Renal cortical epithelial cell (primary cell): ENCODE measurements at places on chromosomes 3 and 15. TPM values are rescaled to one million over a fixed set of nuclear protein-coding genes. Genes with fewer than 3 reads are reported as not detected.

Gene FES
- 3.3 and 7.1 TPM in 2 replicates for total RNA-seq

Gene C3orf52
- 33.1 and 68.9 TPM in 2 replicates for total RNA-seq

Gene SPINK8
- total RNA-seq = not detected in 2 replicates

Gene CADM2
- total RNA-seq = under 0.01 TPM in 1 of 2 replicates, not detected in the other

Gene IL5RA
- total RNA-seq = not detected in 2 replicates

Gene TSC22D2
- total RNA-seq = 10.6 and 28.4 TPM in 2 replicates

Gene GPR160
- total RNA-seq = 28.6 and 50.5 TPM in 2 replicates

Gene ITGA11
- under 0.01 and 9.2 TPM in 2 replicates for total RNA-seq

Gene ROPN1B
- not detected in 2 replicates for total RNA-seq

Gene MKRN3
- total RNA-seq = 0.25 TPM in 1 of 2 replicates, not detected in the other

Gene GOLGA6L9
- total RNA-seq = 0.69 and 4.6 TPM in 2 replicates

Gene PLA2G4D
- total RNA-seq = not detected in 2 replicates

Gene B2M
- 2,364 and 3,472 TPM in 2 replicates for total RNA-seq

Gene TIGIT
- not detected in 2 replicates for total RNA-seq

Gene ACSBG1
- total RNA-seq = 0.20 TPM in 1 of 2 replicates, not detected in the other

Gene SKOR1
- 0.10 TPM in 1 of 2 replicates, not detected in the other for total RNA-seq

Gene C3orf33
- total RNA-seq = 5.4 and 6.0 TPM in 2 replicates

Gene PLSCR5
- not detected in 2 replicates for total RNA-seq

Gene ZNF609
- total RNA-seq = 12.0 and 35.6 TPM in 2 replicates

Gene C3orf22
- not detected in 2 replicates for total RNA-seq

Gene SNURF
- total RNA-seq = 8.0 and 14.7 TPM in 2 replicates

Gene TMEM207
- not detected in 2 replicates for total RNA-seq

Gene CCR9
- total RNA-seq = 0.35 TPM in 1 of 2 replicates, not detected in the other

Gene MASP1
- total RNA-seq = 0.52 and 3.5 TPM in 2 replicates

Gene GOLGA8J
- total RNA-seq = 0.10 TPM in 1 of 2 replicates, not detected in the other

Gene CDV3
- 314 and 534 TPM in 2 replicates for total RNA-seq

Gene IVD
- 37.5 and 68.8 TPM in 2 replicates for total RNA-seq

Gene LRRC31
- 1.2 and 1.8 TPM in 2 replicates for total RNA-seq

Gene C15orf61
- 1.2 and 1.9 TPM in 2 replicates for total RNA-seq

Gene VEPH1
- 15.5 and 19.3 TPM in 2 replicates for total RNA-seq

Gene RASGRP1
- total RNA-seq = 12.1 and 16.3 TPM in 2 replicates

Gene CDHR4
- not detected in 2 replicates for total RNA-seq

Gene GABRA5
- not detected in 2 replicates for total RNA-seq

Gene SLC12A8
- 18.7 and 28.3 TPM in 2 replicates for total RNA-seq

Gene TRPM1
- total RNA-seq = not detected in 2 replicates

Gene ANKRD63
- total RNA-seq = 0.05 TPM in 1 of 2 replicates, not detected in the other

Gene CLDN16
- 30.2 and 41.8 TPM in 2 replicates for total RNA-seq

Gene ROPN1
- not detected in 2 replicates for total RNA-seq

Gene PROS1
- 23.3 and 60.3 TPM in 2 replicates for total RNA-seq

Gene HRH1
- total RNA-seq = 23.8 and 80.7 TPM in 2 replicates

Gene SH3GL3
- total RNA-seq = 0.35 and 0.69 TPM in 2 replicates

Gene ISY1
- total RNA-seq = 18.7 and 19.8 TPM in 2 replicates

Gene NEK4
- 21.9 and 30.8 TPM in 2 replicates for total RNA-seq

Gene ZPLD1
- total RNA-seq = 58.6 and 74.8 TPM in 2 replicates

Gene ATG7
- 98.7 and 109 TPM in 2 replicates for total RNA-seq

Gene PRTG
- 3.8 and 19.0 TPM in 2 replicates for total RNA-seq

Gene SLC27A2
- total RNA-seq = 2.8 and 6.8 TPM in 2 replicates

Gene CRYGS
- 1.2 TPM in 1 of 2 replicates, not detected in the other for total RNA-seq

Gene WDR93
- total RNA-seq = 0.69 and 1.2 TPM in 2 replicates

Gene IL17RC
- 18.9 and 29.9 TPM in 2 replicates for total RNA-seq

Gene CACNA2D3
- total RNA-seq = 1.4 and 3.2 TPM in 2 replicates

Gene CAMK2N2
- 0.10 TPM in 1 of 2 replicates, not detected in the other for total RNA-seq

Gene PLSCR4
- total RNA-seq = 2.4 and 3.2 TPM in 2 replicates

Gene WNT5A
- total RNA-seq = 20.5 and 32.2 TPM in 2 replicates

Gene ALPK3
- 16.0 and 79.8 TPM in 2 replicates for total RNA-seq

Gene AADAC
- total RNA-seq = 0.17 TPM in 1 of 2 replicates, not detected in the other

Gene DHX30
- 56.6 and 85.6 TPM in 2 replicates for total RNA-seq

Gene CA12
- total RNA-seq = 19.6 and 26.4 TPM in 2 replicates
